ENCODE measurements at places on chromosomes 1 and 21.
A peak's percentile ranks its signal among the peaks of the same experiment; 100 is the strongest.

GRCh38 chr1:234843946-234844345 is 234.0 kb upstream of the IRF2BP2 start:
- no peak for DNase-seq

DNA sequence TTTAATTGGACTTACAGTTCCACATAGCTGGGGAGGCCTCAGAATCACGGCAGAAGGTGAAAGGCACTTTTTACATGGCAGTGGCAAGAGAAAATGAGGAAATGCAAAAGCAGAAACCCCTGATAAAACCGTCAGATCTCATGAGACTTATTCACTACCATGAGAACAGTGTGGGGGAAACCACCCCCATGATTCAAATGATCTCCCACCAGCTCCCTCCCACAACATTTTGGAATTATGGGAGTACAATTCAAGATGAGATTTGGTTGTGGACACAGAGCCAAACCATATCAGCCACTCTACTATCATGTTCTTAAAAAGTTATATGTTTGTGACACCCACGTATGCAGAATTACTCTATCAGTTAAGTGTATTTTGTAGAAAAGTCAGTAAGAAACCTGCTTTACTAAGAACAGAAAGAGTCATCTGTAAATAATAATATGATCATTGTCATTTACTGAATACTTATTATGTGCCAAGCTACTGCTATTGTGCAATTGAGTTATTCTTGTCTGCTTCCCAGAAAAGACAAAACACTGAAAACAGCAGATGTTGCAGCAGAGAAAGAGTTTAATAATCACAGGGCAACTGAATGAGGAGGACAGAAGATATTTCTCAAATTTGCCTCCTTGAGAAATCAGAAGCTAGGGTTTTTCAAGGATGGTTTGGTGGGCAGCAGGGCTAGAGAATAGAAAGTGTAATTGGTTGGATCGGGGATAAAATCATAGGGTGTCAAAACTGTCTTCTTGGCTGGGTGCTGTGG is 207.7 kb upstream of the FGGY start:
- DNase-seq = no peak

DNA sequence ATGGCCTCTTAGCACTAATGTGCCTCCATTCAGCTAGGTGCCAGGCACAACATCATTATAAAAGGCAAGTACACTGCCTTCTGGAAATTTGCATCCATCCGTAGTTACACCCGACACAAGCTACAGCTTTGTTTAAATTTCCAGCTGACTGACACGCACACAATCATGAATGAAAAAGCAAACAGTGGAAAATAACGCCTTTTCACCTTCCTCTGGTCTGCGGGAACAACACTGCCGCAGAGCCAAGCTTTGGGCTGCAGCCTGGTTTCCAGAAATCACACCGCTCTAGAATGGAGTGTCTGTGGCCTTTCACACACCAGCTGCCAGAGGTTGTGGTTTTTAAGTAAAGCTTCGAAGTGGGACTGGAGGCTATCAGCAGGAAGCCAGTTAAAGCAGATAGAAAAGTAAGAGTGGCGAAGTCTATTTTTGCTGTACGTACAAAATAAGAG is 142.8 kb upstream of the COA6 start:
- no peak for DNase-seq

DNA sequence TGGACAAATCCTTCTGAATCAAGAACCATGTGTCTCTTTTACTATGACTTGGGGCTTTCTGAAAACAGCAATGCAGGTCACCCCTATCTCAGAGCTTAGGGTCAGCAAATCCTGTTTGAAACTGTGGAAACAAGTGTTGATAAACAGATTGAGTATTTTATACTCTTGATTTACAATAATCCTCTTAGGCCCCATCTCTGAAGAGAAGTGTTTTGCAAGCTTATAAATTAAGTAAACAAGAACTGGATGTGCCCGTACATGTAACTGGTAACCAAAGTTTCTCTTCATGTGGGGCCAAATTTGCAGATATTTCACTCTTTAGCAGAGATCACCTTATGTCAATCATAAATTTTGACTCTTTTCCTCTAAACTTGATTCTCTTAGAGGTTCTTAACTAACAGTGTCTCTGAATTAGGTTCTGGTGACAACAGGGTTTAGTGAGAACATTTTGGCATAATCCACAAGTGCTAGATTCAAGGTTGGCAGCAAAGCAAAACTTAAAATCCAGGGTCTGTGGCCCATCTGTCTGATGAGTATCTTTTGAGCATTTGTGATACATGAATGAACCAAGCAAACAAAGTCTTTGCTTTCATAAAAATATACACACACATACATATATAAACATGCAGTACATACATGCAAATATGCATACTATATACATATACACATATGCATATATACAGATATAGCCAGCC is 183.0 kb upstream of the HOOK1 start:
- no peak for DNase-seq

DNA sequence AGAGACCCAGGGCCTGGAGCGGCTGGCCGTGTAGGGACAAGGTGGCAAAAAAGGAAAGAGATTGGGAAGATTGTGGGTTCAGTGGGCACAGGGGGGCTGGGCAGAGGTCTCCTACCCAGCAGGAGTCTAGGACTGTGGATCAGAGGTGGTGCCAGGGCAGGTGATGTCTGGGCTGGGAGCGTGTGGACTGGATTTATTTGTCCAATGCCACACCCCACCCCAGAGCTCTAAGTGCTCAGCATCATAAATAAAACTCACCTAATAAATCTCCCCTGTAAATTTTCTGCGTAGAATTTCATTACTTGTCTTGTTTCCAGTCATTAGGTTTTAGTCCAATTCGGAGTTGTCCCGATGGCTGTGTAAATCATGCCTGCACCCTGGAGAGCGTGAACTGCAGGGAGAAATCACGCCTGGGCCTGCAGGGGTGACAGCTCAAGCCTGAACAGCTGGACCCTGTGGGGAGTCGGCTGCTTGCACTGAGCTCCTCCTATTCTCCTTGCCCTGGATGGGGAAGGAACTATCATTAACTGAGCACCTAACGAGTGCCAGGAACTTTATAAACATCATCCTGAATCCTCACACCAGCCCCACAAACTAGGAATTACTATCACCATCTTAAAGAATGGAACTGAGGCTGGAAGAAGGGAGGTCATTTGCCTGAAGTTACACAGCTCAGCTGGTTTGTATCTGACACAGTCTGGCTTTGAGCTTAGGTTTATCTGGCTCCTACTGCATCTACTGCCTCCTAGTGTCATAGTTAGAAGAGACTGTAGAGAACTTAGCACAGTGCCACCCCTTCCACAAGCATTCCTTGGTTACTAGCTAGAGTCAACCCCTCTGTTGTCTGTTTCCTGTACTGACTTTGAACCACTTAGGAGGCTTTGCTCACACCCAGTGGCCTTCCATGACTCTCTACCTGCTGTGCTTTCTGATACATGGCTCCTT is 25.0 kb upstream of the POU3F1 start:
- DNase-seq = no peak

GRCh38 chr1:15153184-15153841 is at the start of gene TMEM51:
TSS of gene TMEM51 (plus strand) at chr1:15153747. CDS start at chr1:15215088, 61,341 bp downstream.
- peak; percentile 77 for DNase-seq

- DNase-seq = no peak
Measured at GRCh38 chr1:93713341-93713740, 31.7 kb upstream of the BCAR3 start.

GRCh38 chr1:45809761-45810160 is 6.3 kb downstream of the MAST2 start:
- no peak for DNase-seq

DNA sequence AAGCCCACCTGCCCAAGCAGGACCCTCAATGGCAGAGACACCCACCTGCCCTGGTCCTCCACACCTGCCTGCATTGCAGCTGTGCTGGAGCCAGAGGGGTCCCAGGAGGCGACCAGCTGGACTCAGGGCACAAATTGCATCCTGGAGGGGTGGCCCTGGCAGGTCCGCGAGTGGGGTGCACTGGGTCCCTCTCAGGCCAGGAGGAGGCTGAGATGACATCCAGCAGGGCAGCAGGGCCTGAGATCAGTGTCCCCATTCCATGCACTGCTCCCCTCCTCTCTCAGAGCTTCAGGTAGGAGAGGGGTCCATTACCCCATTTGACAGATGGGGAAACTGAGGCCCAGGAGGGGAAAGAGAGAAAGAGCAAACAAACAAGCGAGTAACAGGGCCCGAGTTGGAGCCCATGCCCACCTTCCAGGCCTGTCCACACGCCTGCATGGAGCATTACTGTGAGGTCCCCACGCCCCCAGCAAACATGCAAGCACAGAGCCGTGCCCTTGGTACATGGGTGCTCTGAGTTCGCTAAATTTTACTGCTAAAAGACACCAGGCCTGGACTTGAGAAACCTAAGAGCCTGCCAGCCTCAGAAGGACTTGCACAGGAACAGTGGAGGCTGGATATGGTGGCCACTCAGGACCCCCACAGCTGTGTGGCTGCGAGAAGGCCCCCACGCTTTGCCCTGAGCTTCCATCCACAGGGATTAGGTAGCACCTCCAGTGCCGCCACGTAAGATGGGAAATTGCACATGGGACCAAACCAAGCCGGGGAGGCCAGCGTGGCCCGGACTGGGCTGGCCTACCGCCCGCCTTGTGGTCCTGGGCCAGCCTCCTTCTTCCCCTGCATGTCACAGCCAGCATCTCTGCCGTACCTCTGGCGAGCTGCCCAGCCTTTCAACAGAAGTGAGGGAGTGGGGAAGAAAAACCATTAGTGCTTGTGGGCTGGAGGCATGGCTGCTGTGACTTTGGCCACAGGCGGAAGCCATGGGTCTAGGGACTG is 7.4 kb downstream of the WNT3A start:
- DNase-seq = peak; percentile 62

- DNase-seq = no peak
Measured at GRCh38 chr1:41479000-41479807, 5.3 kb downstream of the EDN2 start.

DNA sequence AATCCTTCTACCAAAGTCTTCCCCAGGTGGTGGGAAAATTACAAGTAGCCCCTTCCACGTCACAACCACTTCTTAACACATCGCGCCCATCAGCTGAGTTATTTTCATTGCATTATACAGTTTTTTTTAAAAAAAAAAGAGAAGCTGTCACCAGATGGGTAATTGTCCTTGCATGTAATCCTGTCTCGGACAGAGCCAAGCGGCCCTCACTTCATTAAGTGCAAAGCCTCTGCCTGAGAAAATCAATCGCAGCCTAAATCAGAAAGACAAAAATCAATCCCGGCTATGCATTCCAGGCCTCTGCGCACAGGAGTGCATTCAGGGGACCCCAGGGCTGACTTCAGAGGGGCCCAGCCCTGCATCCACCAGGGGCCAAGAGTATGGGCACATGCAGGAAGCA is 538.9 kb downstream of the NPHP4 start:
- no peak for DNase-seq

- no peak for DNase-seq
Measured at GRCh38 chr1:227459326-227459841, 104.0 kb upstream of the ZNF678 start.

DNA sequence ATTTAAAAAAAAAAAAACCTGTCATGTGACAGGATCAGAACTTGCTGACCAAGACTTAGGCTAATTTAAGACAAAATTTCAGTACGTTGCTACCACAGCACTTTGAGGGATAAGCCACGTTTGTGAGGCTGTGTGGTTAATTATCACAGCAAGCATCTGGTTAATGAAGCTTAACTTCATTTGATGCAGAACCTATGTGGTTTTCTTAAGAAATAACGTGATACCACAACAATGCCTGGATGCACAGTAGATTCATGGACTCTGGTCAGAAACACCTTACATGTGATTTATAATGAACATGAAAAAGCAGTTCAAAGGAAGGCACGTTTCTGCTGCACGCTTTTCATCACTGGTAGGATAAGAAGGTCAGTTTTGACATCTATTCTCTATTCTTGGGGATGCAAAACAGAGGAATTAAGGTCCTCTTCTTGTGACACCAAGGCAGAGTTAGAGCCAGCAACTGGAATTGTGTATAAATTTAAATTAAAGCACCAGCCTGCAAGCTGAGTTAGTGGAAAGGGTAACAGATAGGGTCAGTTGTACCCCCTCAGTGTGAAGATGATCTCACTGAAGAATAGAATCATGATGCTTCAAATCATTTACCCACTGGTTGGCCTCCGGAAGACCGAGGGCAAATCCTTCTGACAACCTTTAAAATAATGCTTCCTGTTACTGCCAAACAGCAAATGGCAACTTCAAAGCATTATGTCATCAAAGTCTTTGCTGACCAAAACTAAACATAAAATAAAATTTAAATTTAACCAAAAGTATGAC is 6.0 kb upstream of the KRTAP8-1 start:
- DNase-seq = no peak
